ENCODE measurements at places on chromosomes 5 and 9. TPM values are rescaled to one million over a fixed set of nuclear protein-coding genes. Genes with fewer than 3 reads are reported as not detected.

DNA sequence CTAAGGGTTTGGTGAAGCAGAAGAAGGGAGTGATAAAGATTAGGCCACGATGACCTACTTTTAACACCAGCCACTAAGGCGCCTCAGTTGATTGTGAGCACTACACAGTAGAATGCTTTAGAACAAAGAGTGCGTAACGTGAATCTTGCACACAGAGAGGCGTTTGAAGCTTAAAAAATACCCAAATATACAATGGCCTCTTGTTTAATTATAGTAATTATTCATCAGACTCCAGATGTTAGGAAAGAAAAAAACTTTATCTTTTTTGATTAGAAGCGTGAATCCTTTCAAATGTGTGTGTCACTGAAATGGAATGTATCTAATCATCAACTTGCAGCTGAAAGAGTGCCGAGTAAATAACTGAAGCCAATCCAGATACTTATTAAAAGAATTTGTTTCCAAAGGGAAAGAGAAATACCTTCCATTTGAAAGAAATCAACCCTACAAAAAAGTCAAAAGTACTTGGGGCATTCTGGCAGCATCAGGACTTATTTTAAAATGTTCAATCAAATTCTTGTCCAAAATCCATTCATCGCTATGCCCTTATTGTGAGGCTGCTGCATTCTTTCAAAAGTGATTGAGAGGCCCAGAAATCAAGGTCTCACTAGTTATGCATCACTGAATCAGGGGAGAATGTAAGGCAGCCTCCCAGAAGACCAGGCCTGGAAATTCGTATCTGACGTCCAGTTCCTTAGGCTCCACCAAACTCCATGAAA lies 337.5 kb downstream of the ZNF608 start:
- DNase-seq = peak; percentile 24

Gene IL9
- not detected for total RNA-seq

- peak; percentile 75 for DNase-seq
Measured at GRCh38 chr9:92668746-92669526, 995 bp downstream of the IPPK start.

GRCh38 chr5:171578829-171579491 lies 159.5 kb downstream of the FGF18 start:
- no peak for DNase-seq

DNA sequence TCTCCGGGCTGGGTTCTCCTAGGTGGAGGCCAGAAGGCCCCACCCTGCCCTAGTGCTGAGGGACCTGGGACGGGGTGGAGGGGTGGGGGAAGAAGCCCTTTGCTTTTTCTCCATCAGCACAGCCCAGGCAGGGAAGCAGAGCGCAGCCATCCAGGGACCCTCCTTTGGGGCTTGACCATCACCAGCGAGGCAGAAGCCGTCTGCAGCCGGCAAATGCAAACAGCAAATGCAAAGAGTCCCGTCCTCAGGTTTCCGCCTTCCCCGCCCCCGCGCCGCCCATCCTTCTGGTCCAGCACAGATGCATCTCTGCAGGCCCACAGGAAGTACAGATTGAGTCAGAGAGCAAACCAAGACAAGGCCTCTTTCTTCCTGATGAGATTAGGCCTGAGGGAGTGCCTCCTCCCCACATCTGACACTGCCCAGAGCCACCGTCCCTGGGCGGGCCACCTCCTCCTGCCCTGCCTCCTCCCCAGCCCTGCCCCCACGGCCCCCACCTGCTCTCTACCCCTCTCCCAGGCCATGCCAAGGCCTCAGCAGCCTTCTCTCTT lies 23.4 kb downstream of the CORO2A start:
- DNase-seq = no peak

DNA sequence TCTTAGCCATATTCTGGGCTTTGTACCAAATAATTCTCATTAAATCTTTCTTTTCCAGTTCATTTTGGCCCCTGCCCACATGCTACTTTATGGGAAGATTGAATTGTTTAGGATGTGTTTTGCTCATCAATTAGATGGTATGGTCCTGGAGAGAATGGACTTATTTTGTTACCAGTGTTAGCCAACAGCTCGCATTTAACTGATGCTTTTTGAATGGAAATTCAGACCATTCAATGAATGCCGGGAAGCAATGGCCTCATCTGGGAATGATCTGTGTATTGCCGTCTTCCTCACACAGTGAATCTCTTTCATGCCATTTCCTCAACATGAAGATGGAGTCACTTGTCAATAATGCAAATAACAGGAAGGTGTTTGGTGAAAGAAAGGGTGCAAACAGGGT lies 370.6 kb upstream of the PIK3R1 start:
- DNase-seq = no peak

DNA sequence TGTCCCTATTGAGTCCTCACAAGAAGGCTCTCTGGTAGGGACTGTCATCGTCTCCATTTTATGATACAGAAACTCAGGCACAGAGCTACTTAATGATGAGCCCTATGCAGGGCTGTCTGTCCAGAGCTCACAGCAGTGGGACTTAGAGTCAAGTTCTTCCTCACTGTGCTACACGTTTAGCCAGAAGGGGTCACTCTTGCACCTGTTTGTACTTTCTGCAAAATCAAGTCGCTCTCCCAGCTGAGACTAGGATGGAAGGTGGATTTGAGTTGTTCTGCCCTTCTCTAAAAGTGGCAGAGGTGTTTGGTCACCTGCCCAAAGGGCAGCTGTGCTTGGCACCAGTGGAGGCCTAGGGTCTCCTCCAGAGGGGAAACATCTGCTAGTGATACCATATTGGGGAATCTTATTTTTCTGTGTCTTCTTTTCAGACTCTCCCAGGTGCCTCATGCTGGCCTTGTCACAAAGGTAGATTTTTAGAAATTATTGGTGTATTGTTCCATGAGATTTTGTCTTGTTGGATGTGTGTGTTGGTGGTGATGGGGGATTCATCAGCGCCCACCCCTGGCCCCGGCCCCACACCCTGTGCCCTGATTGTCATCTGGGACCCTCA lies 104.2 kb downstream of the PPARGC1B start:
- DNase-seq = peak; percentile 82

- DNase-seq = no peak
Measured at GRCh38 chr9:71725590-71726338, 42.5 kb downstream of the CEMIP2 start.

DNA sequence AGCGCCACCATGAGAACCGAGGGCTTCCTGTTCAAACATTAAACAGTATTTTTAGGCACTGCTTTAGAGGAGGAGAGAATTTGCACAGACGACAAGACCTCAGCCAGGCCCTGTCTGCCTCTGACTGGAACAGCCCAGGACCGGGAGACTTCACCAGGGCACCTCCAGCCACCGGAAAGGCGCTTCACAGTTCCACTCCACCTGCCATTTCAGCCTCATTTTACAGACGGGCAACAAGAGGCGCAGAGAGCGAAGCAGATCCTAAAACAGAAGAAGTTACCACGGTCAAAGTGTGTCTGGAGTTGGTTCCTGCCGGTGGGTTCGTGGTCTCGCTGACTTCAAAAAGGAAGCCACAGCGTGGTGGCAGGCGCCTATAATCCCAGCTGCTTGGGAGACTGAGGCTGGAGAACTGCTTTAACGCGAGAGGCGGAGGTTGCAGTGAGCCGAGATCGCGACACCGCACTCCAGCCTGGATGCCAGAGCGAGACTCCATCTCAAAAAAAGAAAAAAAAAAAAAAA lies 28.4 kb downstream of the COL23A1 start:
- DNase-seq = no peak

Gene NRG2
- not detected for total RNA-seq

DNA sequence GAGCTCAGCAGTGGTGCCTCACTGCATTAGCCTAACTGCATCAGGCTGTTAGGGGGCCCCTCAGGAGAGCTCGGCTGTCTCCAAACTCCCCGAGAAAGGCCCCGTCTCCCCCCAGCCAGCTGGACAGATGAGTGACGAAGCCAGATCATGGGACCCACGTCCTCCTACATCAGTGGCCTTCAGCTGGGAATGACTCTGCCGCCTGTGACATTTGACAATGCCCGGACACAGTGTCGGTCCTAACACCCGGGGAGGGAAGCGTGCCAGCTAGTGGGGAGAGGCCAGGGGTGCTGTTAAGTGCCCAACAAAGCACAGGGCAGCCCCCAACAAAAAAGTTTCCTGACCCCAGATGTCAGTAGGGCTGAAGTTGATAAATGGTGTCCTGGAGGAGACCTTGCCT lies 375.2 kb upstream of the IRX2 start:
- DNase-seq = no peak

Gene GADD45G
- total RNA-seq = not detected

Gene KCNN2
- not detected for total RNA-seq

Gene CNTFR
- not detected for total RNA-seq

GRCh38 chr5:169557838-169558237 lies 25.7 kb upstream of the SPDL1 start:
- DNase-seq = no peak

GRCh38 chr5:3377176-3377575 lies 218.5 kb upstream of the IRX1 start:
- DNase-seq = peak; percentile 25

DNA sequence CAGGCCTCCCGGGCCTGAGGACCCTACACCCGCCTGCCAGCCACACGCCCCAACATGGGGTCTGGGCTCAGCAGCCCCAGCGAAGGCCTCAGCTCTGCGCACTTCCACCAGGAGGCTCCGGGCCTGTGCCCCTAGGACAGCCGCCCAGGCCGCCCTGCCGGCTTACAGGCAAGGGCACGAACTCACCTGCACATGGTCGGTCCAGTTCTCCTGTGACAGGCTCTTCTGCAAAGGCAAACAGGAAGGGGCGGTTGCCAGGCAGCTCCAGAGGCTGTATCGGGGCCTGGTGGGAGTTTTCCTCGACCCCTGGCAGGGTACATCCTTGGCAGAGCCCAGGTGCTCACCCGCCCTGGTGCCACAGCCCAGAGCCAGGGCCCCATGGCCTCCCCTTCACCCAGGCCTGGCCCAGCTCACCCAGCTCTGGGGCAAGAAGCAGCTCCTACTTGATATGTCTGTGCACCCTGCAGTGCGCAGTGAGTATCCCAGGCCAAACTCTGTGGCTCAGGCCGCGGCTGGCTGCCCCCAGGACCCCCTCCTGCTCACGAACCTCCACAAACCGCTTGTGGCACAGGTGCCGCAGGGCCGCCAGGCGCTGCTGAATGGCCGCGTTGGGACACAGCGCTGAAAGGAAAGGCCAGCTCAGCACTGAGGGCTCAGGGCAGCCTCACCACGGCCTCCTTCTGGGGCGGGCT lies 52.2 kb upstream of the NRARP start:
- no peak for DNase-seq

Gene SHISAL2B
- total RNA-seq = not detected

Gene CDH9
- not detected for total RNA-seq

Gene SOHLH1
- not detected for total RNA-seq

Gene RANBP17
- total RNA-seq = 21.1 TPM

DNA sequence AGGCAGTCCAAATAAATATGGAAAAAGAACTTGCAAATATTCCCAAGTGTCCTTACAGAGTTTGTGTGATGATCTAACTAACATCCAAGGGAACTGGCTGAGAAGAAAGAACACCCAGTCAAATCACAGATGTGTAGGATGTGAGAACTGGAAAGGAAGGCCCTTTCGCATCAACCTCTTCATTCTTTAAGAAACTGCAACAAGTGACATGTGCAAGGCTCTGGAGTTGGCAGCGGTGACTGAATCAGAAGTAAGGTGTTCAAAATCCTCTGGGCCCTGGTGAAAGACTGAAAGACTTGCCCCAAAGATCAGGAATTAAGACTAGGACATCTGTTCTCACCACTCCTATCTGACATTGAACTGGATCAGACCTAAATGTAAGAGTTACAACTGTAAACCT lies 88.7 kb downstream of the RAPGEF1 start:
- DNase-seq = no peak

- DNase-seq = no peak
Measured at GRCh38 chr5:1075555-1075881, 36.3 kb downstream of the SLC12A7 start.

DNA sequence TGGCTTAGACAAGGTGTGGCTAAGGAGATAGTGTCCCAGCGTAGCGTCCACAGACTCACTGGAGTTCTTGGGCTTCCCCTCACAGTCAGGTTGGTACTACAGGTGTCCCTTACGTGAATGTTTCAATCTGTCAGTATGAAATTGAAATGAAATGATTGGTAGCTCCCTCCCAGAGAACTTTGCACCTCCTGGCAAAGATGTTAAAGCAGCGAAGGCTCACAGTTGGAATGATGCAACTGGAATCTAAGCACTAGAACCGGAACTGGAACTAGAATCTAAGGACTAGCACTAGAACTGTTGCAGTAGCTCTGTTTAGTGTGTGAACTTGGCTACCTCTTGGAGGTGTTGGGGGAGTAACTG lies 1.1 kb downstream of the SLC31A1 start:
- DNase-seq = no peak

DNA sequence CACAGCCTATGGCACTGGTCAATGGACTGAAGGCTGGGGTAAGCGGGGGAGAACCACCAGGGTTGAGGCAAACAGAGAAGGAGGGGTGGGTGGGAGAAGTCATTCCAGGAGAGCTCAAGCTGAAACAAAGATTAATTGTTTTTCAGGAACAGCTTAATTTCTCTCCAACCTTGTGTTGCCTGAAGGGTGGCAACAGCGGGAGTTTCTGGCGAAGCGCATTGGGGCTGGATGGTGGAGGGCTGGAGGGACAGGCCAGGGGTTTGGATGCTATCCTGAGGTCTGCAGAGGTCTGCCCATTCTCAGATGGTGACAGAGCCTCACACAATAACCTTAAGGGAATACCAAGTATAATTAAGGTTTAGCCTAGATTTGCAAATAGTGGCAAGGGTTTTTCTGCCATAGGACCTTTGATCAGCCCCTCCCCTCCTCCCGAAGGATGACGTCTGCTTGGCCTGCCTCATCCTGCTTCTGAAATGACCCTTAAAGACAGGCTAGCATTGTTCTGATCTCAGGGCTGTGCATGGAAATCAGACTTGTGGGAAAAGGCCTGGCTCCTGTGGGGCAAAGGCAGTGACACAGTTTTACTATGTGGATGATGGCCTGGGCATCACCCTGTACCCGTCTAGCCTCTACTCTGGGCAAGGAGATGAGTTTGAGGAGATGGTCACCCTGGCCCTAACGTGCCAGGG lies 32.7 kb downstream of the PSD2 start:
- DNase-seq = no peak

DNA sequence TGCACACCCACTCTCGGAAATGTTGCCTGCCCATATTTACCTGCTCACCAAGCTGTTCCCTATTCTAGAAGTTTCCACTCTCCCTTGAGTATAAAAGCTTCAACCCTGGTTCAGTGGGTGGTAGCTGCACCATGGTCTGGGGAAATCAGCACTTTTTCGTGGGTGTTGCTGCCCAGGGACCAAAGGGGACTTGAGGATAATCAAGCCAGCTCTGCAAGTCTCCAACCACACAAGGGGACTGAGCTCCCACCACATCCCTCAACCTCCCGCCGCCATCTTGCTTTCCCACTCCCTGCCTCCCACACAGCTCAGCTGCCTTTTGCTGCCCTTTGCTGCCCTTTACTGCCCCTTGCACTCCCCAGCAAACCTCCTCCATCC lies 210.0 kb downstream of the AUH start:
- DNase-seq = no peak

DNA sequence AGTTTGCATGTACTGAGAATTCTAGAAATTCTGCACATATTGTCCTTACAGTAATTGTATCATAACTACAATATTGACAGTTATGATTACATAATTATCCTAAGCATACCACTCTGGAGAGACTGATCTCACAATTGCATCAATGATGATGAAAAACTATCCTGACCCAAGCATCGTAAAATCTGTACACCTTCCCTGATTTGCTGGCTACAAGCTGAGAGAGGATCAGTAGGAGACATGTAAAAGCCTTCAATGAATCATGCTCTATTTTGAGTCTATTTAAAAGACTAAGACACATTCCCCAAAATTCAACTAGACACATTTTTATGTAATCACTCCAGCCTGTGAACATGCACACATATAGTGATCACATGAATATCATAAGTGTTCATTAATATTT lies 1833.8 kb downstream of the EFNA5 start:
- DNase-seq = no peak

- no peak for DNase-seq
Measured at GRCh38 chr5:15821506-15821905, 321.5 kb downstream of the FBXL7 start.

Data from SJSA1 (cell line).